ENCODE measurements at places on chromosomes 7 and 10.

DNA sequence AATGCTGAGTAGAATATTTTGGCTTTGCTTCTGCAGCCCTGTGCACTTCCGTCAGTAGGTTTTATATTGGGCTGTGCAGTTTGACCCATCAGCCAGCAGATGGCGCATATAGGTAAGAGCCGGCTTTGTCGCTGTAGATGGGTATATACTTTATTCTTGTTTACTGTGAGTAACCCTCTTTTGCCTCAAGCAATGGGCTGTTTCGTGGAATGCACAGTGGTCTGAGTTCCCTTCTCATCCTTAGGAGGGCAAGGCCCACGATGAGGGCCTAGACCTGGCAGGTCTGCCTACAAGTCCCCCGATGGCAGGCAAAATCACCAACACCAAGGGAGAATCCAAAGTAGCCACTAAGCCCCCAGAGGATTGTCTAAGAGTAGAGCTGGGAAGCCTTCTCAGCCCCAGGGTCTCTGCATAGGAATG, 1002.9 kb upstream of the KCND2 start:
- peak; percentile 79 for DNase-seq

DNA sequence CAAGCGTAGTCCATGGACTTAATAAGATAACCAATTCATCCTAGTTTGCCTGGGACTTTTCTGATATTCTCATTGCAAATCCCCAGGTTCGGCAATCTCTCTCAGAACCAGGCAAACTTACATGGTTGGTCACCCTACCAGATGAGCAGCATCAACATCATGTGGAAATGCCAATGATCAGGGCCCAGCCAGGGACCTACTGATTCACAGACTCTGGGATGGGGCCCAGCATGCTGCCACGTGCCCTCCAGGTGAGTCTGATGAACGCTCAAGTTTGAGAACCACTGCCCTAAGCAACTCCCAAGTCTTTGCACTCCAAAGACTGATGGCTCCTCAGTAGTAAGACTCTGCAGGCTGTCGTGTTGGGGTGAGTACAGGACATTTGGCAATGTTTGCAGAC, 2.7 kb downstream of the LAMB4 start:
- DNase-seq: no peak

GRCh38 chr10:127903789-127904188, 3.1 kb upstream of the PTPRE start:
- DNase-seq: no peak

DNA sequence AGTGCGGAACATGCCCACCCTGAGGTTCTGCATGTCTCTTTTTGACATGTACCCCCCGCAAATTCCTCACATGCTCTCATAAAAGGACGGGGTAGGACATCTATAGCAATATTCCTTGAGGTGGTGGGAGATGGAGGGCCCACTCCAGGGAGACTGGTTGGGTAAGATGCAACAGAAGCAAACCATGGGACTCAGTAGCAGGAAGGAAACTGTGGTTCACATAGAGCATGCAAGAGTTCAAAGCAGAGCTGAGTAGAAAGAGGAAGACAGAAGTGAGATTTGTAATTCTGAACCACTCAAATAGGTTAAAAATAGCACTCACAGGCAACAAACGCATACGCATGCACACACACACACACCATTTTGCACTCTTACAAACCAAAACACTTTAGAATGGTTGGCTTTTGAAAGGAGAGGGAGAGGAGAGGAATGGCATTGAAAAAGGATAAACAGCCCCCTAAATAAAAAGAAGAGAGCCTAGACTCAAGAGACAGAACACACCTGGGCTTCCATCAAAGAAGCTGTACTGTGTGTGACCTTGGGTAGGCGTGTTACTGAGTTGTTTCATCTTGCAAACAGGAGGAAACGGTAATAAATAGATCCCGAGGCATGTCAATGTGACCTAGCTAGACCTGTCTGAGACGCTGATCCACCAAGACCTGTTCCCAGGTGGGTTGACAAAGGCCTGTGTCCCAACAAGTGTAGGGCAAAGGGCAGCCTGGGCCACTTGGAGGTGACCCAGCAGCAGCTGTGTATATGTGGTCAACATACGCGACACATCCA, 77.6 kb upstream of the LRRC4 start:
- no peak for DNase-seq

DNA sequence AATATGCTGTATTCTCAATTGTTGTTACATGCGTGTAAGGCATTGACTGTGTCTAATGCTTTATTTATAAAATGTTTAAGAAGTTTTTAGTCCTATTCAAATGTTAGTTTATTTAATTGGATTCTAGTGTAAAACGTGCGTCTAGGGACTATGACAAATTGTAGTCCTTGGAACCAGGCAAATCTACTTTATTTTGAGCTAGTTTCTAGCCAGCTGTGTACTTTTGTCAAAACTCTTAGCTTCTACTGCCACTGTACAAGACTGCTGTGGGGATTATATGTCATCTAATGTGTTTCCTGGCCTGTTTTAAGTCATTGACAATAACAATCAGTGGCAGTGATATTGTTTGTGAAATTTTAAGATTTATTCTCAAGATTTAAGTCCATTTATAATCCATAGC, 220.5 kb upstream of the SEMA3D start:
- DNase-seq: no peak

- no peak for DNase-seq
These were observed 153.0 kb downstream of the DIP2C start for GRCh38 chr10:536371-536925.
